ENCODE measurements at places on chromosomes 2 and 18.

- no peak for DNase-seq
Observed at GRCh38 chr2:163462993-163463392, 272.8 kb downstream of the FIGN start.

DNA sequence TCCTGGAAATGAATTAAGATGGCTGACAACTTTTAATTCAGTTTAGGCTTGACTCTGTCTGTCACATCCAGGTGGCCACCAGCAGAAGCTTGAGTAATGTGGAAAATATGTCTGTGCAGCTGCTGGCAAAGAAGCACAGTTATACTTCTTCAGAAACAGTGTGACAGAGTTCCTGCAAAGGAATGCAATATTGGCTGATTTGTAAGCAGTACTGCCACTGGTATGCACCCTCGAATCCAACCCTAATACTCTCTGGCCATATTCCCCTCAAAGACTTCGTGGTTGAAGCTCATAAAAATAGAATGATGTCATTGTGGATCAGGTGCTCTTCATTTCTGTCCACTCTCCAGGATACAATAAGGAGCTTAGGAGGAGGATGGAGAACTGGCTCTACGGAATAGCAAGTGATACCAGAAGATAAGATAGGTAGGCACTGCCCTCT, 86.2 kb downstream of the METTL8 start:
- peak; percentile 28 for DNase-seq

DNA sequence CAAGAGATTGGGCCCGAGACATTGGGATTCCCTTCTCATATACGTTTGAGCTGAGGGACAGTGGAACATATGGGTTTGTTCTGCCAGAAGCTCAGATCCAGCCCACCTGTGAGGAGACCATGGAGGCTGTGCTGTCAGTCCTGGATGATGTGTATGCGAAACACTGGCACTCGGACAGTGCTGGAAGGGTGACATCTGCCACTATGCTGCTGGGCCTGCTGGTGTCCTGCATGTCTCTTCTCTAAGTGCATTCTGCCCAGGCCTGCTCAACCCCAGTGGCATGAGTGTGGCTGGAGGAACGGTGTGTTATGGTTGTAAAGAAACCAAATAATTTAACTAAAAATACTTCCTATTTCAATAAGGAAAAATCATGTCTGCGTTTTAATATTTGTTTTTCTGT, 29.9 kb downstream of the CPO start:
- DNase-seq: no peak

GRCh38 chr2:124193706-124194105, 168.6 kb downstream of the CNTNAP5 start:
- no peak for DNase-seq

DNA sequence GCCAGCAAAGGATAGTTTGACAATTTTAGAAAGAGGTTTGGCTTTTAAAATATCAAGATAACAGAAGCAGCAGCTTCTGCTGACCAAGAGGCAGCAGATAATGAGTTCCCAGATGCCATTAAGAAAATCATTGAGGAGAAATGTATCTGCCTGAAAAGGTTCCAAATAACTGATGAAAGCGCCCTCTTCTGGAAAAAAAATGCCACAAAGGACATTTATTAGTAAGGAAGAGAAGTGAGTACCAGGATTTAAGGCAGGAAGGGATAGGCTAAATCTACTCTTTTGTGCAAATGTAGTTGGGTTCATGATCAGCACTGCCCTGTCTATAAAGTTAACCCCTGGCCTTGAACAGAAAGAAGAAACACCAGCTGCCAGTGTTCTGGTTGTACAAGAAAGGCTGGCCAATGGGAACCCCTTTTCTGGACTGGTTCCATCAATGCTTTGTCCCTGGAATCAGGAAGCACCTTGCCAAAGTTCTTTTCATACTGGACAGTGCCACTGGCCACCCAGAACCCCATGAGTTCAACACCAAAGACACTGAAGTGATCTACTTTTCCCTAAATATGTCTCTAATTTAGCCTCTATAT, 40.6 kb downstream of the DHX57 start:
- DNase-seq: no peak

DNA sequence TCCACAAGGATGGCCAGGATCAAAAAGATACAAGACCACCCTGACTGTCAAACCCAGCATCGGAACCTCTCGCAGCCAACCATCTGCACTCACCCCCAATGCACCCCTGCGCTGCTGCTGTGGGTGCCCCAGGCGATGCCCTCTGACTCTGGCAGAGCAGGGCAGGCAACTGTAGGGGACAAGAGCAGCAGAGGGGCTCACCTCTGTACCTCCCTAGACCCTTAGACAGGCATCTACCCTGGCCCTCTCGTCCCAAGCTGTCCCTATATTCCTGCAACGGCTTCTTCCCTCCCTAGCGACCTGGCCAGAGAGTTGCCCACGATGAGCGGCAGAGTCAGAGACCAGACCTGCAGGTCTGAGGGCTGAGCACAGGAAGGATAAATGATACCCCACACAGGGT, 128.2 kb downstream of the HDAC4 start:
- DNase-seq: peak; percentile 6

- no peak for DNase-seq
Observed at GRCh38 chr2:113124984-113125855, 2.2 kb upstream of the IL1RN start.

DNA sequence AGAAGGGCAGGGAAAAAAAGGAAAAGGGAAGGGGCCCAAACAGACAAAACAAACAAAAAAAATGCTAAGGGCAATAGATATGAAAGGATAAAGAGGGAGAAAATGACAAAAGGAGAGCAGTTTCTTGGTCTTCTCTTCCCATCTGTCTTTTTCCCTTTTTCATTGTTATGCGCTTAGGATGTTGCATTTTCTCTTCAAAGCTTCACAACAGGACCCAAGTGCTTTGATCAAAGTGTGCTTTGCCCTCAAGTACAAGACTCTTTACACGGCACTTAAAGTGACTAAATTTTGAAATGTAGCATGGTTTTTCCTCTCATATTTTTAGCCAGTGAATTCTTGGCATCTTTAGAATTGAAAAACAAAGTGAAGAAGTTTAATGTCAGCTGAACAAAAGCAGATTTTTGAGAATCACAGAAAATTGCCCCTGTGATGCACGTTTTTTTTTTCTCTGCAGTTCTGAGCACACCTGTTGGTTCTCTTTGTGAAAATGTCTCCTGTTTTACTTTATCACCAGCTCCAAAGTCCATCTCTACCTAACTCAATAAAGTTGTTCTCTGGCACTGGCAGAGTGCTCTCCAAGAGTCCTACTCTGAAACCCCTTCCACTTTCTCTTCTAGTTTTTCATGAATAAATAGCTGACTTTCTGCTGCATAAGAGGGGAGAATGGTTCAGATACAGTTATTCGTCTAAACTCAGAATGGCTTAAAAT, 126.6 kb downstream of the KCNH7 start:
- no peak for DNase-seq

DNA sequence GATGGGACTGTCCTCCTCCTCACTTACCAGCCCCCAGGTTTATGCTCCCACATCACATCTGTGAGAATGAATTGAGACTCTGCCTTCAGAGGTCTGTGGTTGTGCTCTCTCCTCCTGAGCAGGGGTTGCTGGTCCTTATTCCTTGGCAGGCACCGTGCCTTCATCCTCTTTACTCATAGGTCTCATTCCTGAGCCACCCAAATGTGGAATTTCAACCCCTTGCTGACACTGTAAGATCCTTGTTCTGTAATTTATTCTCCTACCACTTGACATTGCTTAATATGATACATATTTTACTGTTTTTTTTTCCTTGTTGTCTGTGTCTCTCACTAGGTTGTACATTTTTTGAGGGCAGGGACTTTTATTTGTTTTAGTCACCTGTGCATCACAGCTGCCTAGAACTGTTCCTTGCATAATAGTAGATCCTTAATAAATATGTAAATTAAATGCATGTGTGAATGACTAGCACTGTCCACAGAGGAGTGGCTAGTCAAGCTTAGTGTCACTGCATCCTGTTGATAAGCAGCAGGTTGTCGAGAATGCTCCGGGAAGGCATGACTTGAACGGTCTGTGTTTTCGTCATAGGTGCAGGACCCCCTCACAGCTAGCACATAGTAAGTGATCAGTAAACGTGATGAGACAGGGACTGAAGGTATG, 180.6 kb downstream of the ZNF407 start:
- no peak for DNase-seq

- DNase-seq: no peak
Observed at GRCh38 chr18:58496231-58496630, 132.7 kb downstream of the ALPK2 start.

DNA sequence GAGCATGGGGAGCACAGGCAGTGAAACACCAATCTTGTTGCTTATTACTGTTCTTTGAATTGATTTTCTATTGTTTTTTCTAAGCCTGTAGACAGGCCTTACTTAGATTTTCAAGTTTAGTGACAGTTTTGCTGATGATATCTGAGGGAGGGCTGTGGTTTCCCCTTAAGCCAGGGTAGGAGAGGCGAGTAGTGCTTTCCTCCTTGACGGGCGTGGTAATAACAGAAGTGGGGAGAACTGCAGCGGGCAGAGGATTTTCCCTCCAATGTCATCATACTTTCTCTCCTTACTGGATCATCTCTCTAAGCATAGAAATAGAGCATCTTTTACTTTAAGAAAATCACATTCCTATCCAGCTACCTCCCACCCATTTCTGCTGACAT, 314.4 kb downstream of the ALK start:
- no peak for DNase-seq

GRCh38 chr2:140975237-140975636, 1155.6 kb downstream of the LRP1B start:
- no peak for DNase-seq

DNA sequence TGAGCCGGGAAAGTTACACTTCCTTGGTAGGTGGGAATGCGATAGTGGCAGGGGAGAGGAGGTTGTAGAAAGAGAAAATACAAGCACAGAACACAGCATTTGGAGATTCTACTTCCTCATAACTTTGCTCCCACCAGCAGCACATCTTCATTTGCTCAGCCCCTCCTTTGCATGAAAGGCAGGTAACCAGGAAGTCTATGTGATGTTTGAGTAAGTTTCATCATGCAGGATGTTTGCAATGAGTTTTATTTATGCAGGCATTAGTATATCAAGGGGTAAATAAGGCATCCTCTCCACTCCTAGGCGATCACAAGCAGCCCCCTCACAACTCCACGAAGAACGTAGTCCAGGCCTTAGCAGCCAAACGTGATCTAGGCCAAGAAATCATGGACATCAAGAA, 5.0 kb downstream of the RNF152 start:
- no peak for DNase-seq

GRCh38 chr18:11909591-11910026, 1.5 kb upstream of the MPPE1 start:
- no peak for DNase-seq

- peak; percentile 81 for DNase-seq
Observed at GRCh38 chr2:102141970-102142828, at the start of gene IL1R1. IL1R1 (plus strand) TSS chr2:102142746; CDS start chr2:102157725, 14,979 bp downstream.

Measured in testis (tissue), 5 donors.